ENCODE measurements at places on chromosomes 4 and X. TPM values are rescaled to one million over a fixed set of nuclear protein-coding genes. Genes with fewer than 3 reads are reported as not detected.

DNA sequence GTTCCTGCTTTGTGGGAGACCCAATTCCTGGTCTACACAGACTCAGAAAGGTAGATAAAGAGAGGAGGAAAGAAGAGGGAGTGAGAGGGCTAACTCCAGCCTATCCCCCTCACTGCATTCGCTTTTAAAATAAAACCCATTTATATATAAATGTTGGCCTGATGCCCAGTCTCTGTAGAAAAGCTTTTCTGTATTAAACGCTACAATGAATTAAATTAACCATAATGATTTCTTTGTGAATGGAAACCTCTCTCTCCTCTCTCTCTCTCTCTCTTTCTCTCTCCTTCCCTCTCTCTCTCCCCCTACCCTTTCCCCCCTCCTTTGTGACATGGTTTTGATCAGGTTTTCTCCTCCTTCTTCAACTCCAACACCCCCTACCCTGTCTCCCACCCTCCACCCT lies 34.8 kb downstream of the PJA1 start:
- 0 out of 2 replicates have a peak, but pooled peaks cover 2% of the 10 kb centered on the region for H3K27me3 ChIP-seq
- no peak overlapping the region for H3K4me3 ChIP-seq
- H3K4me1 ChIP-seq: no peaks in the 10 kb centered on the region
- H3K27ac ChIP-seq: no peak overlapping the region
- H3K36me3 ChIP-seq: no peaks in the 10 kb centered on the region
- DNase-seq: no peak

The CPEB2 gene
- total RNA-seq: 8.3 TPM

DNA sequence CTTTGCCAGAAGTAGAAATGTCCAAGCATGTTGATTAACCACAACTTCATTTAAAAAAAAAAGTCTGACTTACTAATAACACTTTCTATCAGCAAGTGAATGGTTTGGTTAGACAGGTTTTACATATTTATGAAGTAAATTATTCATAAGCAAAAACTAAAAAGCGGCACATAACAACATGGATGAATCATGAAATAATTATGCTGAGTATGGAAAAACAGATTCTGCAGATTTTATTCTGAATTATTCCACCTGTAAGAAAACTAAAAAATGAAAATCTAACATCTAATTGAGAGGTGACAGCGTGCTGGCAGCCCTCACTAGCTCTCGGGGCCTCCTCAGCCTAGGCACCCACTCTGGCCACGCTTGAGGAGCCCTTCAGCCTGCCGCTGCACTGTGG lies 173.5 kb downstream of the ADAM29 start:
- H3K4me1 ChIP-seq: no peaks in the 10 kb centered on the region
- H3K27me3 ChIP-seq: no peaks in the 10 kb centered on the region
- H3K27ac ChIP-seq: no peak overlapping the region

DNA sequence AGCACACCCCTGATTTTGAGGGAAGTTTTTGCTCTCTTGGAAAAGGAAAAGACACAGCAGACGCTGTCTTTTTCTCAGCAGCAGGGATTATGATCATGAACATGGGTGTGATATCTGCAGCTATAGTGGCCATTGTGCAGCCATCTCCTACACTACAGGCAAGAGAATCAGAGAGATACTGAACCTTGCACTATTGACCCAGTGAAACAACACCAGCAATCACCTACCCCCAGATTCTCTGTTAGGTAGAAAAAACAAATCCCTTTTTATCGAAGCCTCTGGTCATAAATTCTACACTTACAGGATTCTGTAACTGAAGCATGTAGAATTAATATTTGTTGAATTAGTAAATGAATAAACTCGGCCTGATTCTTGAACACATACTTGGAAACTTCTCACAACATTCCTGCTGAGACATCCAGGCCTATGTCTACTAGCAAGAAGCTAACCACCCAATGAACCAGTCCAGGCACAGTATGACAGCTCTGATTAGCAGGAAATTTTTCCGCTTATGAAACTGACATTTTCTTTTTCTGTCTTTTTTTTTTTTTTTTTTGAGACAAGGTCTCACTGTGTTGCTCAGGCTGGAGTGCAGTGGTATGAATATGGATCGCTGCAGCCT lies 5.0 kb upstream of the AFAP1 start:
- no peaks in the 10 kb centered on the region for H3K27me3 ChIP-seq
- no peak for DNase-seq
- no peak overlapping the region for H3K27ac ChIP-seq
- H3K4me3 ChIP-seq: no peak overlapping the region
- no peaks in the 10 kb centered on the region for H3K4me1 ChIP-seq
- H3K36me3 ChIP-seq: no peaks in the 10 kb centered on the region

The PCYT1B gene
- 0.10 TPM for total RNA-seq

The CHRDL1 gene
- 0.44 TPM for total RNA-seq

DNA sequence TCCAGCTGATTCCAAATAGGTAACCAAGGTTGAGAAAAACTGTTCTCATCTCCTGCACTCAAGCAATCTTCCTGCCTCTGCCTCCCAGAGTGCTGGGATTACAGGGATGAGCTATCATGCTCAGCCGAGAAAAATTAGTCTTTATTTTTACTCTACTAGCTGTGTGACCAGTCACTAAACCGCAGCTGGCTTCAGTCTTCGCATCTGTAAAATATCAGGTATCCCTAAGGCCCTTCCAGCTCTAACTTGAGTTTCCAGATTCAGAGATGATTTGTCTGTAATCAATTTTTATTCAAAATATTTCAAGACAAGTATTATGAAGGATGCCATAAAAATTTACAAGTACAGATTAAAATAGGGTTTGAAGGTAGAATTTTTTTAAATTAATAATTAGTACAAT lies 3.5 kb downstream of the ADH6 start:
- H3K27ac ChIP-seq: no peak overlapping the region
- H3K27me3 ChIP-seq: no peaks in the 10 kb centered on the region
- H3K36me3 ChIP-seq: no peaks in the 10 kb centered on the region
- H3K4me3 ChIP-seq: no peak overlapping the region
- H3K4me1 ChIP-seq: no peaks in the 10 kb centered on the region

DNA sequence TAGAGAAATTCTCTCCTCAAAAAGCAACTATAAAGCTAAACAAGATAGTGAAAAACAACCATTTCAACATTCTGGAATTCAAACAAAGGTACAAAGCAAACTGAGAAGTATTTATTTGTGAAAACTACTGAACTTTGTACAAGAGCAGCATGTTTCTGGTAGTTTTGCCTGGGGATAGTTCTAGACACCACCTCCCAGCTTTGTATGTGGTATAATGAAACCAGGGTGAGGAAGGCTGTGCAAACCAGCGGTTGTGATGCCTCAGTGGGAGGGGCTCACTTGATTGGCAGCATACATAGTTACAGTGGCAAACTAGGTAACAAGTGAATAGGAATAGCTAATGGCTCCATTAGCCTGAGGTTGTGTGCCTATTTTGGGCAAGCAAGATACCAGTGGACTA lies 18.6 kb upstream of the FRMD7 start:
- no peaks in the 10 kb centered on the region for H3K36me3 ChIP-seq
- H3K27me3 ChIP-seq: peaks cover 2% of the 10 kb centered on the region
- no peak overlapping the region for H3K4me3 ChIP-seq
- no peak overlapping the region for H3K27ac ChIP-seq

The SGMS2 gene
- 0.19 TPM for total RNA-seq

DNA sequence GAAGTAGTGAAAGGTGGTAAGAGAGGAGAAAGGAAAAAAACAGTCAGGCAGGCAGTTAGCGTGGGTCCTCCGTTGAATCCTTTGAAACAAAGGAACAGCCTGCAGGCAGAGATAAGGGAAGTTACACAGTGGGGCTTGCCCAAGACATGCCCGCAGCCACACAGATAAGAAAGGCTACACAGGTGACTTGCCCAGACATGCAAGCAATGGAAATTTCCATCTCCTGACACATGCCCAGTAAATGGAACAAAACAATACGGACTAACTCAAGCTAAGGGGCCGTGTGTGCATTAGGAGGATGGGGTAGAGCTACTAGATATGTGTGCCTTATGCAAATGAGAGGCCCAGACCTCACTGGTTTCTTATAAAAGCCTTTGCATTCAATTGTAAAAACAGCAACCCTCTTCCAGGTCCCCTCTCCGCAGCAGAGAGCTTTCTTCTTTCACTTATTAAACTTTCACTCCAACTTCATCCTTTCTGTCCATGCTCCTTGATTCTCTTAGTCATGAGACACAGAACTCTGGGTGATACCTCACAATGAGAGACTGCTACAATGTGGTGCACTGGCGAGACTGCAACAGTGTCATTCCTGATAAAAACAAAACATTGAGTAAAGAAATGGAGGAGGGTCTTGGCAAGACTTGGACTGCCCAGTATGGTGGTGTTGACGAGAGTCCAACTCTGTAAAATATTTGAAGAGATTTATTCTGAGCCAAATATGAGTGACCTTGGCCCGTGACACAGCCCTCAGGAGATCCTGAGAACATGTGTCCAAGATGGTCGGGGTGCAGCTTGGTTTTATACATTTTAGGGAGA lies 997.4 kb upstream of the PRKX start:
- no peaks in the 10 kb centered on the region for H3K36me3 ChIP-seq
- H3K27me3 ChIP-seq: no peaks in the 10 kb centered on the region
- H3K4me3 ChIP-seq: no peak overlapping the region
- DNase-seq: peak; percentile 16
- H3K27ac ChIP-seq: no peak overlapping the region
- no peaks in the 10 kb centered on the region for H3K4me1 ChIP-seq

DNA sequence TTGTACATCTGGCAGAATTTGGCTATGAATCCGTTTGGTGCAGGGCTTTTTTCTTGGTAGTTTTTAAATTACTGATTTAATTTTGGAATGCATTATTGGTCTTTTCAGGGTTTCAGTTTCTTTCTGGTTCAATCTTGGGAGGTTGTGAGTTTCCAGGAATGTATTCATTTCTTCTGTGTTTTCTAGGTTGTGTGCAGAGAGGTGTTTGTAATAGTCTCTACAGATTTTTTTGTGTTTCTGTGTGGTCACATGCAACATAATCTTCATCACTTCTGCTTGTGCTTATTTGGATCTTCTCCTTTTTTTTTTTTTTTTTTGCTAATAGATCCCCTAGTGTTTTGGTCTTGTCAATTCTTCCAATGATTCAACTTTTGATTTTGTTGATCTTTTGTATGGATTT lies 77.6 kb downstream of the FAAH2 start:
- H3K4me1 ChIP-seq: no peaks in the 10 kb centered on the region
- H3K4me3 ChIP-seq: no peak overlapping the region
- DNase-seq: no peak

The FAM53A gene
- total RNA-seq: 0.77 TPM

The GPM6B gene
- total RNA-seq: not detected

GRCh38 chrX:33142331-33142730 lies 69.0 kb downstream of the DMD start:
- H3K4me3 ChIP-seq: no peak overlapping the region
- no peak overlapping the region for H3K27ac ChIP-seq
- no peaks in the 10 kb centered on the region for H3K36me3 ChIP-seq
- H3K4me1 ChIP-seq: no peaks in the 10 kb centered on the region
- H3K27me3 ChIP-seq: no peaks in the 10 kb centered on the region
- no peak for DNase-seq

The SASH3 gene
- total RNA-seq: 191 TPM
